ENCODE measurements at places on chromosomes 11 and 22.

GRCh38 chr11:21552911-21553310, 640.0 kb upstream of the ANO5 start:
- DNase-seq: no peak

GRCh38 chr22:17097062-17097461, 12.3 kb downstream of the IL17RA start:
- no peak for DNase-seq

GRCh38 chr11:111986589-111986988, 38.6 kb upstream of the DLAT start:
- DNase-seq: no peak

DNA sequence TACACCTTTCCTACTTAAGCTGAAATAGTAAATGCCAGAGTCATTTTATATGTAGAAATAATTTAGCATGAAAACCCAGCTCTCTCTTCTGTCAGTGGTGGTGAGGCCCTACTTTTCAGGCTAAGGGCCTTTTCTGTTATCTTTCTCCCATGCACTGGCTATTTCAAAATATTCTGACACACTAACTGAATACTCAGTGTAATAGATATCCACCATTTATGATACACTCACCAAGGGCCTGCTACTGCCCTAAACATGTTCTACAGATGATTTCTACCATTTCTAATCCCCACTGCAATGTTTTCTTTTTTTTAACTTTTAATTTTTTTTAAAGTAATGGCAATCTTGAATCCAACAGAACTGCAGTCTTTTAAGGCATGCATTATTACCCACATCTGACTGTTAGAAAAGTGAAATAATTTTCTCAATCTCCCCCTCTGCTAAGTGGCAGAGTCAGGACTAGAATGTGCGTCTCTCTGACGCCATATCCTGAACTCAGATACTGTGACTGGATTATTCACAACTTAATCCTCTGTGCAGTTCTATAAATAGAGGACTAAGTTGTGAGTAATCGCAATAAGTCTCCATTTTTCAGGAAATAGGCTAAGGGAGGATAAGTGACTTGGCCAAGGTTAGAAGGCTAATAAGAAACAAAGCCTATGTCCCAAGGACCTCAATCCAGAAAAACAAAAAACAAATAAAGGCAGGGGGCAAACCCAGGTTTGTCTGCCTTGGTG, 44.0 kb downstream of the GRAMD1B start:
- DNase-seq: no peak

DNA sequence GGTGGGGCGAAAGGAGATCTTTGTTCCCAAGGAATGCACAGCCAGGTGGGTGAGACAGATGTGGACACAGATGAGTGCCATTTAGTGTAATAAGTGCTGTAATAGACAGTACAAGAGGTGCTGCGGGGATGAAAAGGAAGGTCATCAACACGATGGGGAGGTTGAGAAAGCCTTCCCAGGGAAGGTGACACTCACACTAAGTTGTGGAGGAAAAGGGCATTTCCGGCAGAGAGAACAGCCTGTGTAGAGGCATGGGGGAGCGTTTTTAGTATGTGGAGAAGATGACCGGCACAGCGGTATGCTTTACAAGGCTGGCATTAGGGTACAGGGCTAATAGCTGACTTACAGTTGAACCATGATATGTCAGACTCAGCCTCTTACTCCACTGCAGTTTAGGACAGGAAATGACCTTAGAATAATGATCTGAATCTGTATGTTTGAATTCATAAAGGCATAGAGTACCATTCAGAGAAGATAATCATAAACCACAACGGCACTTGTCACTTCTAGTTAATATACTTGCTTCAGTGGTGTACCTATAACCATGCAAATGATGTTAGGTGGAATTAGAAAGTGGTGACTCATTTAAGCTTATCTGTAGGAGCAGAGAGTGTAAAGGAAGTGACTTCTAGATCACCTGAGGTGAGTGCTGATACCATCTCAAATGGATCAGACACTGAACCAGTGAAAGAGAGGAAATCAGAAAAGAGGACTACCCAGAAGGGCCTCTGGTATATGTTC, 60.6 kb downstream of the FAM83F start:
- DNase-seq: no peak

All from activated CD4-positive, alpha-beta T cell treated with anti-CD3 and anti-CD28 coated beads for 24 hours (primary cell).